Right atrium auricular region (tissue), 2 donors: ENCODE measurements at places on chromosomes 6 and 20.

GRCh38 chr20:63754008-63754407 is 14.4 kb downstream of the SLC2A4RG start:
- no peak for DNase-seq

- DNase-seq, result peak; percentile 52
These were observed 117.6 kb downstream of the JPH2 start for GRCh38 chr20:44069203-44070011.

GRCh38 chr20:57735831-57736737 is 26.3 kb upstream of the PMEPA1 start:
- no peak for DNase-seq

DNA sequence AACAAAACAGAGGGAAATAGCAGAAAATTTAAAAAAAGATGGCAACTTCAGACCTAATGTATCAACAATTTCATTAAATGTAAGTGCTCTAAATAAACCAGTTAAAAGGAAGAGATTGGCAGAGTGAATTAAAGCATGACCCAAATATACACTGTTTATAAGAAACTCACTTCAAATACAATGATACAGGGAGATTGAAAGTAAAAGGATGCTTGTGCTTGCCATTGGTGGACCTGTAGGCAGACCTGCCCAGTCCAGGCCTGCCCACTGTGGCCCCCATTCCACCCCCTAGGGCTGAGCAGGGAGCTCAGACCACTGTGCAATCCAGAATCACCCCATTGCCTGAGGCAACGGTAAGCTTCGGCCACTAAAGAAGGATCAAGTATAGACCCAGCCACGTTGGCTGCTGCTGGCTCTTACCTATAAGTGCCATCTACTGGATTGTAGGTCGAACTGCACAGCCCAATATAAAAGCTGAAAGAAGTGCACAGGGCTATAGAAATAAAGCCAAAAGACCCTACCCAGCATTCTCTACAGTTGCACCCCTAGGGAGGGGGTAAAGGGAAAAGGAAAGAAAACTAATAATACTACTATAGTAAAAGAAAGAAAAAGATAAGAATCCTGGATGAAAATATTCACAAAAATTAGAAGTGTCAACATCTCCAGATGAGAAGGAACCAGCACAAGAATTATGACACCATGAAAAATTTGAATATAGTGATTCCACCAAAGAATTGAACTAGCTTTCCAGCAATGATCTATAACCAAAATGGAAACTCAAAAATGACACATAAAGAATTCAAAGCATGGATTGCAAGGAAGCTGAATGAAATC is 36.1 kb downstream of the PSMB1 start:
- no peak for DNase-seq

DNA sequence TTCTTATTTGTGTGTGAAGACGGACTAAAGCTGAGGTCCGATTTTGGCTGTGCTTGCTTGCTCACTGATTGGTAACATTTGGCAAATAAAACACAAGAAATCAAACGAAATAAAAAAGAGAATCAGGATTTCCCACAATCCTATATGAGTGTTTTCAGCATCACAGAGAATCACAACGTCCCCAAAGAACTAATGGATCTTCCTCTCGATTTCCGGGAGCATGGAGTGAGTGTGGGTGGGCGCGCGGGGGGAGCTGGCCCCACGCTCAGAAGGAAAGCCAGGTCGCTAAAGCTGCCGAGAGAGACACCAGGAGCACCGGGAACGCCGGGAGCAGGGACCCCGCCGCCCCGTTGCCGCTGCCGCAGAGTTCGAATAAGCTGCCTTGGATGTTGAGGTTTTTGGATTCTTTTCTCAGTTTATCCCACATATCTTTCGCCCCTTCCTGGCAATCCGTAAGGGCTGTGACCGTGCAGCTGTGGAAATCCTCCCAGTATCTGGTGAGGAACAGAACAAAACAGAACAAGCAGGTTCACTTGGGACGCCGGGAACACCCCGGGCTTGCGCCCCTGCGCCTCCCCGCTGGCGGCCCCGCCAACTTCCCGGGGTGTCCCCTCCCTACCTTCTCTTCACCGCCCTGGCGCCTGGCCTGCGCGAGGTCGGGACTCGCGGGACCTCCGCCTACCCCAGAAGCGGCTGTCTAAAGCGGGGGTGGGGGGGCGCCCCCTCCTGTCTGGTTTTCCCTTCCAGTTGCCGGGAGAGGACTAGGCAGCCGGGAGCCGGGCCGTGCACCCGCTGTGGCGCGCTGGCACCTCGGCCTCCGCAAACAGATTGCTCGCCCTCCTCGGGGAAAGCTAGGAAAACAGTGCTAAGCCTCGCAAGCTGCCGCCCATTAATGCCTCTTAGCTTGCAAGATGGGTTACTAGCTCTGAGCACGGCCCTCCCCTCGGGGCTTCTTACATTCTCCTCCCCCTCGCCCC is 7.7 kb downstream of the NRN1 start:
- no peak for DNase-seq

- no peak for DNase-seq
These were observed 35.7 kb downstream of the TFAP2C start for GRCh38 chr20:56664796-56665195.

GRCh38 chr20:57677584-57677982 is 32.2 kb downstream of the PMEPA1 start:
- DNase-seq, result no peak
